Cardiac septum (tissue), 1 donor: ENCODE measurements at places on chromosomes 1 and 21. TPM values are rescaled to one million over a fixed set of nuclear protein-coding genes. Genes with fewer than 3 reads are reported as not detected.

The S100A12 gene
- total RNA-seq: 4.1 TPM

DNA sequence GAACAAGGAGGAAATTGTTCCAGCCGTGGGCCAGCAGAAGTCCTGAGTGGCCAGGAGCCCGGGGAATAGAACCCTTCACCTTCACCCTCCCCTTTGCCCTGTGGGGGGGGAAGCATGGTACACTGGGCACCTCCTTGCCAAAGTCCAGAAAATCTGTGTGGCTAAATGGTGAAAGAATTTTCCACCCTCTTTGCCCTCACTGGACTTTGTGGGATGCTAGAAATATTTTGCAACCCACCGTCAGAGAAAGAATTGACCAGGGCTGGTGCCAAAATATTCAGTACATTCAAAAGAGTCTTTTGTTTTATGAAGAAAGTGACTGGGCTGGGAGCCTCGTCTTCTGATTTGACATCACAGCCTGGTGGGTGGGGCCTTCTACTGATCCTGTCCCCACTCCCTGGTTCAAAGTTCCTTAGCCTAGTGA lies 14.6 kb downstream of the NFASC start:
- DNase-seq: no peak

- DNase-seq: no peak
Measured at GRCh38 chr1:64246294-64246917, 43.0 kb downstream of the UBE2U start.

DNA sequence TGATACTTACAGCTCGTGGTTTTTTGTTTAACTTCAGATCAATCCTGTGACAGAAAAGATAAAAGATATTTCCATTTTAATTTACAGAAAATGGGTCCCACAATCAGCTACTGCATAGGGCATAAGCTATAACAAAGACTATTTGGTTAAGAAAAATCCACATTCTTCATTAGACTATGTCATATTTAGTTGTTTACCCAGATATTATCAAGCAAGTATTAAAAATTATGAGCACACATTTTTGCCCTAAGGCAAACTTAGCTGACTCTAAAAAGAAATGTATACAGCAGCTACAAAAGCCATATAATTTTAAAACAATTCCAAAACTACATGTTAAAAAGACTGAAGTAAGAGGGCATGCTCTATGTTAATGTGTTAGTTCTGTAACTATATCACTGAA lies 18.7 kb downstream of the MEAF6 start:
- DNase-seq: no peak

DNA sequence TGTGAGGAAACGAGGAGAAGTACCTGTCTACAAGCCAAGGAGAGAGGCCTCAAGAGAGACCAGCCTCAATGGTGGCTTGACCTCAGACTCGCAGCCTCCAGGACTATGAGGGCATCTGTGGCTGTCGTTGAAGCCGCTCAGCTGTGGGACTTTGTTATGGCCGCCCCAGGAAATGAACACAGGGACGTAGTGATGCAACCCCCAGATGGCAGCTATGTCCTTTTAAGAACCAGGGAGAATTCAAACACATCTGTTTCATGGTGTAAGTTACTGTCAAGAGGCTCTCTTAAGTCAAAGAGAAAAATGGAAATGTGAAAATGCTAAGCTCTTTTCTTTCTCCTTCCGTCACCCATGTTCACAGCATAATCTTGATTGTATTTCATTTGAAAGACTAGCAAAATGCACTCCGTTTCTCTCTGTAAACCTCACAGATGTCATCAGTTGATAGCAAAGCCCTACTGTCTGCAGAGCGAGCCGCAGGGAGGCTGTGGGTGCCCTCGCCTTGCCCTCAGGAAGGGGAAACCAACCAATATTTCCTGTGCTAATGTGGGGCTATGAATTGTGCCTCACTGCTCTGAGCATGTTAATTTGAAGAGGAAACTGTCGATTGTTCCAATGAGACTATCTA lies 21.3 kb downstream of the UBASH3A start:
- peak; percentile 53 for DNase-seq
